NCI-H2171 (cell line): ENCODE measurements at places on chromosomes 5 and 9.

DNA sequence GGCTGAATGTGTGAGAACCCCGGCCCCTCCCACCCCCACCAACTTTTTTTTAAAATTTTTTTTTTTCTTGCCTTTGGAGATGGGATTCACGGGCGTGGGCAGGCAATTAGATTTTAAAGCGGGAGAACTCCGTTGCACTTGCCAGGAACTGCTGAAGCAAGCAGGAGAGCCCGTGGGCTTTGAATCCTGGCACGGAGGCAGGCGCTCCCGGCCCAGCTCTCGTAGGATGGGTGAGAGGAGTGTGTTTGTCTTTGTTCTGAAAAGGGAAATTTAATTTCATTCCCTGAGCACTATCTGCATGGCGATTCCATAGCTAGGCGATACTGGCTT lies 54.3 kb upstream of the BOD1 start:
- no peak for DNase-seq

DNA sequence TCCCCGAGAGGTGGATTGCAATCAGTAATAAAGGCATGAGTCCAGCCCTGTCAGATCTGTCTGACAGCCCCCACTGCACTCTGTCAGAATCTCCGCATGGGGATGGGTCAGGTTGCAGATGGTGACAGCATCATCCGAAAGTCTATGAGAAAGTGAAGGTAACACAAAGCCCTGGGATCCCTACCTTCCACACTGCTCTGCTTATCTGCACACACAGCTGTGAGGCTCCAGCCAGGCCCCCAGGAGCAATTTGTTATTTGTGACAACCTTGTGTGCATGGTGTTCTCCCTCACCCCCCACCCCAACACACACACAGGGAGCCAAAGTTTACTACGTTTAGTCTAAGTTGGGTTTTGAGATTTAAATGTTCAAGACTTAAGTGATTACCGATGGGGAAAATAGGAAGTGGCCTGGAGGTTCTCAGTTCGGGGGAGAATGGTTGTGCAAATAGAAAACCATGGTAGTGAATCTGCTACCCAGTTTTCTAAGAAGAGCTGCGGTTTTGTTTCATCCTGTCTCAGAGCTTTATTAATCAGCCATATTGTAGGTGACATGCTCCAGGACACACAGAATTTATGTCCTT lies 92.7 kb downstream of the SV2C start:
- no peak for DNase-seq

DNA sequence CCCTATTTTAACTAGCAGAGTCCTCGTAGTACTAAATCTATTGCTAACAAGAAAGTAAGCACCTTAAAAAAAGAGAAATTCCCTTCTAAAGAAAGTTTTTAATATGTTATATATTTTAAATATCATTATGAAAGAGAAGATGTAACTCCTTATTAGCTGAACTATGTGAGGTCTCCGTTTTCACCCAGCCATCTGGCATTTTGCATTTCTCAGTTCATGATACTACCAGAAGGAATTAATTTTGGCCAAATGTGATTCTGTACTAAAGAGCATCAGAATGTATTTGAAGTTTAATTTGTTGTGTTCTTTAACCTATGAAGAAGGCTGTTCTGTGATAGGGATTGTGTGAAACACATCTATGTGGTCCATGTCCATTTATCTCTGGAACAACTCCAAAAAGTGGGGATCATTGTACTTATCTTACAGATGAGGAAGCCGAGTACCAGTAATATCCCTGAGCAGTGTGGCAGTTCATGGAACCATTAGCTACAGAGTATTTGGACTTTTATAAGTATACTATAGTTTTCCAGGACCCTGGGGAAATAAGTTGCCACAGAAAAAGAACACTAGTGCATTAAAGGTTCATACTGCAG lies 29.8 kb downstream of the TNFAIP8 start:
- no peak for DNase-seq

GRCh38 chr9:33446240-33446945 lies 1.0 kb downstream of the AQP3 start:
- no peak for DNase-seq

- DNase-seq, result peak; percentile 54
Observed at GRCh38 chr9:36847781-36848673, 186.0 kb downstream of the PAX5 start.

DNA sequence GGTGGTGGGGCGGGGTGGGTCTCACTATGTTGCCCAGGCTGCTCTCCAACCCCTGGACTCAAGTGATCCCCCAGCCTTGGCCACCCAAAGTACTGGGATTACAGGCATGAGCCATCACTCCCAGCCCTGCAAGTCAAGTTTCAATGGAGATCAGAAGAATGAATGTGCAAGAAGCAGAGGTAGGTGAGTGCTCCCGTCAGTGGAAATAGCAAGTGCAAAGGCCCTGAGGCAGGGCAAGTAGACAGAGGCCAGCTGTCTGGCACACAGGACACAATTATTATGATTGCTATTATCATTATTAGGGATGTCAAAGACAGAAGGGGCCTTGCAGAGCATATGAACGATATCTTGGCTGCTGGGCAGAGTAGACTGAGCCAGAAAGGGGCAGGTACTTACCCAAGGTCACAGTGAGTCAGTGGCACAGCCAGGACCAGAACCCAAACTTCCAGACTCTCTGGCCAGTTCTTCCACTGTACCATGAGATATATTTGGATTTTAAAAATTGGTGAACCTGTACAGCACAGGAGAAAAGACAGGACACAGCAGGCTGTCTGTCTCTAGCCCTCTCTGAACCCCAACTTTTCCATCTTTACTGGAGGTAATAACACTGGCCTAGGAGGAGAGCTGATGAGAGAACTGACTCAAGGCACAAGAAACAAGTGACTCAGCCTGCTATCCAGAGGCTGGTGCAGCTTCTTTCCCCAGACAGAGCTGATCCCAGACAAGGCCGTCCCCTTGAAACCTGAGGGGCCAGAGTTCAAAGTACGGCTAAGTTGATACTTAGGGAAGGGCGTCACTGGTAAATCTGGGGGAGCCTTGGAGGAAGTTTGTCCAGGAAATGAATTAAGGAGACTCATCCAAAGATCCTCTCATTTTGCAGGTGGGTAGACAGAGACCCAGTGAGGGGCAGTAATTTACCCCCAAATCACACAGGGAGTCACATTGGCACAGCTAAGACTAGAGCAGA lies 1.4 kb downstream of the HDHD3 start:
- DNase-seq, result no peak

- DNase-seq, result no peak
Observed at GRCh38 chr5:122195802-122196394, 66.6 kb downstream of the ZNF474 start.

GRCh38 chr5:10485897-10486296 lies 44.2 kb downstream of the ROPN1L start:
- no peak for DNase-seq

GRCh38 chr5:119400245-119400644 lies 44.4 kb downstream of the TNFAIP8 start:
- DNase-seq, result no peak

GRCh38 chr9:37897665-37898064 lies 6.3 kb downstream of the SLC25A51 start:
- DNase-seq, result no peak

DNA sequence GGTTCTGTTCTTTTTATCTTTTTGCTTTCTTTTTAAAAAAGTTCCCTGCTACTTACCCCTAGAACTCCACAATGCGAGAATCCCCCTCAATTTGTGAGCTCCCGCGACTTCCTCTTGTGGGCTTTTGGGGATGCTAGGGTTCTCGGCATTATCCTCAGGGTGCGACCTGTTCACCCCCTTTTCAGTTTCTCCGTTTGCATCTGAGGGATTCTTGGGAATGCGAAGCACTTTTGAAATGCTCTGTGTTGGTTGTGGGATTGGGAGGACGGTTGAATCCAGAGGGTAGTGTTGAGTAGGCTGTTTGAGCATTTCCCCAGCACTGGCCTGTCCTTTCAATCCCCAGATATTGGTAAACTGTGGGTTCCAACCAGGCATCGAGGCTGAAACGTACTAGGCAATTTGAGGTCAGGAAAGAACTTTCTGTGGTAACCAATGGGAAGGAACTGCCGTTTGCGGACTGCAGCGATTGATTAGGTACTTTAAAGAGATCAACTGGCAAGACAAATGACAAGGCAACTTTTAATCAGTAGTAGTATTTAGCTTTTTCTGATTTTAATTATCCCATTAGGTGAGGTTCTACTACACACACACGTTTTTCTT lies 415 bp downstream of the XRCC4 start:
- DNase-seq, result no peak

DNA sequence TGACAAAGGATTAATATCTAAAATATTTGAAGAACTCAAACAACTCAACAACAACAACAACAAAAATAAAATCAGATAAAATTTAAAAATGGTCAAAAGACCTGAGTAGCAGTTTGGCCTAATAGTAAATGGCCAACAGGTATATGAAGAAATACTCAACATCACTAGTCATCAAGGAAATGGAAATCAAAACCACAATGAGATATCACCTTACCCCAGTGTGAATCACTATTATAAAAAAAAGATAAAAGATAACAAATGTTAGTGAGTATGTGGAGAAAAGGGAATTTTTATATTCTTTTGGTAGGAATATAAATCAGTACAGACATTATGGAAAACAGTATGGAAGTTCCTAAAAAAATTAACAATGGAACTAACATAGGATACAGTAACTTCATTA lies 247.9 kb upstream of the TRPC7 start:
- DNase-seq, result no peak

DNA sequence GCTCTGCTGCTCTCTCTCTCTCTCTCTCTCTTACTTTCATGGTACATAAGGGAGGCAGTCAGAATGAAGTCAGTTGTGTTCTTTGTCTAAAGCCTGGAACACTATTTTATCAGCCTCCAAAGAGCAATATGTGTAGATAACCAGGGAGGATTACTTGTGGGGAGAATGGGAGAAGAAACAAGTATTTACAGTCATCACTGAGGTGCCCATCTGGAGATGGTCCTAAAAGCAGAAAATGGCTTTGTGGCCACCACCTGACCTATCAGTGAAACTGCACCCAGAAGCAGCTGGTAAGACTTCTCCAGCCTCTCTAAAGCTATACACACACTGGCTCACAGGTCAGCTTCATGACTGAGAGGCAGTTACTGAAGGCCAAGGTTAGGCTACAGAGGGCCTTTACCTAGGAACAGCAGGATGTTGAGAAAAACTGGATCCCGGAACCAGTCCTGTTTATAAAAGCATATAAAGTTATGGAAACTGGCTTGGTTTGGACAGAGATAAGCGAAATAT lies 75.1 kb downstream of the MRPS27 start:
- DNase-seq, result no peak

DNA sequence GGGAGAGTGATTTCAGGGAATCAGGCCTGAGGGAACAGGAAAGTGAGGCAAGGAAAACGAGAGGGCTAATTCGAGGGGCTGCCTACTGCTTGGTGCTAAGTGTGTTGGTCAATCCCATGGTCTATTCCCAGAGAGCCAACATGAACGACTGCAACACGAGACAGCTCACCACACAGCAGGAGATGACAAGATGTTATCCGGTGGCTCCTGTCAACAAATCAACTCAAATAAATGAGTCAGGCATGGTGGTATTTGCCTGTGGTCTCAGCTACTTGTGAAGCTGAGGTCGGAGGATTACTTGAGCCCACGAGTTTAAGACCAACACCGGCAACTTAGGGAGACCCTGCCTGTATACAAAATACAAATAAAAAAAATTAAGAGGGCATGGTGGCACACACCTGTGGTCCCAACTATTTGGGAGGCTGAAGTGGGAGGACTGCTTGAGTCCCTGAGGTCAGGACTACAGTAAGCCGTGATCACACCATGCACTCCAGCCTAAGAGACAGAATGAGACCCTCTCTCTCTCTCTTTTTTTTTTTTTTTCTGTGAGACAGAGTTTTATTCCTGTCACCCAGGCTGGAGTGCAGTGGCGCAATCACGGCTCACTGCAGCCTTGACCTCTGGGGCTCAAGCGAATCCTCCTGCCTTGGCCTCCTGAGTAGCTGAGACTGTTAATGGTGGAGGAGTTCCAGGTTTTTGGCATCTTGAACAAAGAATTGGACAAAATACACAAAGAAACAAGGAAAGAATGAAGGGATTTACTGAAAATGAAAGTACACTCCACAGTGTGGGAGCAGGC lies 9.0 kb upstream of the FAF2 start:
- no peak for DNase-seq

GRCh38 chr5:78008356-78008967 lies 232.3 kb upstream of the TBCA start:
- no peak for DNase-seq

GRCh38 chr9:95857896-95858295 lies 17.6 kb upstream of the ERCC6L2 start:
- DNase-seq, result no peak

DNA sequence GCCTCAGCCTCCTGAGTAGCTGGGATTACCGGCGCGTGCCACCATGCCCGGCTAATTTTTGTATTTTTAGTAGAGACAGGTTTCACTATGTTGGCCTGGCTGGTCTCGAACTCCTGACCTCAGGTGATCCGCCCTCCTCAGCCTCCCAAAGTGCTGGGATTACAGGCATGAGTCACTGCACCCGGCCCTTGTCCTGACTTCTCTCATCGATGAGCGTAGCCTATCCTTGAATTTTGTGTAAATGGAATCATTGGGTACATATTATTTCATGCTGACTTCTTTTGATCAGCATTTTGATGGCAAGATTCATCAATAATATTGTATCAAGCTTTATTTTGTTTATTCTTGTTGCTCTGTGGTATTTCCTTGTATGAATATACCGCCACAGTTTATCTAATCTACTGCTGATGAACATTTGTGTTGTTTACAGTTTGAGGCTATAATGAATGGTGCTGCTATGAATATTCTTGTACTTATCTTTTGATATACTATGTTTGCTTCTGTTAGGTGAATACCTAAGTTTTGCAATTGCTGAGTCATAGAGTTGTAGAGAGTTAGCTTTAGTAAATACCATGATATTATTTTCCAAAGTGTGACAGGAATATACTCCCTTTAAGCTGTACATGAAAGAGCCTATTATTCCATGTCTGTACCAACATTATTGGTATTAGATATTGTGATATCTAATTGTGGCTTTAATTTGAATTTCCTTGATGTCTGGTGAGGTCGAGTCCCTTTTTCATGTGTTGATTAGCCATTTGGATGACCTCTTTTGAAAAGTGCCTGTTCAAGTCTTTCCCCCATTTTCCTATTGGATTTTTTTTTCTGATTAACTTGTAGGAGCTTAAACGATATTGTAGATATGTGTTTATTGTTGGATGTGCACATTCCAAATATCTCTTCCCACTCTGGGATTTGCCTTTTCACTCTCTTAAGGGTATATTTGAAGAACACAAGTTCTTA lies 107.5 kb downstream of the RGS3 start:
- DNase-seq, result no peak
